Caco-2 (cell line): ENCODE measurements at places on chromosomes 1 and 21. TPM values are rescaled to one million over a fixed set of nuclear protein-coding genes. Genes with fewer than 3 reads are reported as not detected.

DNA sequence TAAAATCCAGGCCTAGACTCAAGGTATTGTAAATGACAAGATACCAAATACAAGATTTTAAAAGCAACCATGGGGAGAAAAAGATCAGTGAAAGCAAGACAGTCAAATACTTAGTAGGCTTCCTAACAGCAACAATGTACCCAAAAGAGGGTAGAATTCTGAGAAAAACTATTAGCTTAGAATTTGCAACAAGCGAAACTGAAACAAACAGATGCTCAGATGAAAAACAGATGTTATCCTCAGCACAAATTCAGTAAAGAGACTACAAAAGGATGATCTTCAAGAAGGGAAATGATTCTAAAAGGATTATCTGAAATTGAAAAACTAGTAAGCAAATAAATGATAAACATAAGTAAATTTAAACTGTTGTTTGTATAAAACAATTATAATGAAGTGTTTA is 40.0 kb downstream of the PDC start:
- no peak overlapping the region for H3K27ac ChIP-seq
- no peaks in the 10 kb centered on the region for H3K36me3 ChIP-seq
- H3K27me3 ChIP-seq = no peaks in the 10 kb centered on the region
- no peak for DNase-seq

- no peaks in the 10 kb centered on the region for H3K4me1 ChIP-seq
- H3K36me3 ChIP-seq = no peaks in the 10 kb centered on the region
- DNase-seq = no peak
- H3K27ac ChIP-seq = no peak overlapping the region
Measured at GRCh38 chr1:107198561-107198960, 57.7 kb downstream of the NTNG1 start.

GRCh38 chr1:219757890-219758289 is 145.0 kb upstream of the ZC3H11B start:
- no peaks in the 10 kb centered on the region for H3K4me1 ChIP-seq
- H3K36me3 ChIP-seq = no peaks in the 10 kb centered on the region
- H3K4me3 ChIP-seq = no peak overlapping the region
- DNase-seq = no peak
- no peak overlapping the region for H3K27ac ChIP-seq

GRCh38 chr1:93662481-93663207 is 19.0 kb downstream of the BCAR3 start:
- no peaks in the 10 kb centered on the region for H3K27me3 ChIP-seq
- no peak overlapping the region for H3K4me3 ChIP-seq
- peaks cover 39% of the 10 kb centered on the region for H3K4me1 ChIP-seq
- no peak for DNase-seq

Gene TSACC
- 2.8 and 3.9 TPM in 2 replicates for total RNA-seq

Gene PRXL2B
- 16.2 and 16.8 TPM in 2 replicates for total RNA-seq

DNA sequence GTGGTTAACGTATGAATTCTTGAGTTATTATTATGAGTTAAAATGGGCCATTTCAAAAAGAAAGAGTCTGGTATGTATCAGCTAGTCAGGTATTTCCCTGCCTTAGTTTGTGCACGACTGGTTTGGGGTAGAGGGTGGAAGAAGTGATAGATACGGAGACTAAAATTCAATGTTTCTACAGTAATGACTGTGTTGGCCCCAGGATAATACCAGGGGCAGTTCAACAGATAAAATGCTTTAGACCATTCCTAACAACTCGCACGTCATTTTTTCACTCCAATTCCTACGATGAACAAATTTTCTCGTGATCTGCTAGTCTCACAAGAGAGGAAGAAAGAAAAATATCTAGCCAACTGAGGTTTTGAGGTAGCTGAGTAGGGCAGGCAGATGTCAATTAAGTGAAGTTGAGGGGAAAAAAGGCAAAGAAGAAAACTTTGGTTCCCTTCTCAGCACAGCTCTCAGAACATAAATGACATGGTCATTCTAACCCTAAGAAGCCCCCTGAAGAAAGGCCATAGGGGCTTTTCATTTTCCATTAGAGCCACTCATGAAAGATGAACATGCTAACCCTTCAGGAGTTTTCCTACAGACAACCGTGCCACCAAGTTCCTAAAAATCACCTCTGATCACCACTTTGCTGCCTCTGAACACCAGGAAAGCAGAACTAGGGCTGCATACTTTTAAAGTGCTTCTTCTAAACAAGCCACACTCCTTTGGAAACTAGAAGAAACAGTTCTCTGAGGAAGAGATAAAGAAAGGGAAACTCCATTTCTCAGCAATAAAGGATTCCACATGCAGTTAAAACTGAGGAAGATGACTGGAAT is 5.6 kb downstream of the MCOLN2 start:
- no peak overlapping the region for H3K4me3 ChIP-seq
- DNase-seq = no peak
- H3K36me3 ChIP-seq = no peaks in the 10 kb centered on the region
- H3K4me1 ChIP-seq = no peaks in the 10 kb centered on the region
- no peaks in the 10 kb centered on the region for H3K27me3 ChIP-seq

Gene DSTYK
- total RNA-seq = 6.2 and 6.3 TPM in 2 replicates

DNA sequence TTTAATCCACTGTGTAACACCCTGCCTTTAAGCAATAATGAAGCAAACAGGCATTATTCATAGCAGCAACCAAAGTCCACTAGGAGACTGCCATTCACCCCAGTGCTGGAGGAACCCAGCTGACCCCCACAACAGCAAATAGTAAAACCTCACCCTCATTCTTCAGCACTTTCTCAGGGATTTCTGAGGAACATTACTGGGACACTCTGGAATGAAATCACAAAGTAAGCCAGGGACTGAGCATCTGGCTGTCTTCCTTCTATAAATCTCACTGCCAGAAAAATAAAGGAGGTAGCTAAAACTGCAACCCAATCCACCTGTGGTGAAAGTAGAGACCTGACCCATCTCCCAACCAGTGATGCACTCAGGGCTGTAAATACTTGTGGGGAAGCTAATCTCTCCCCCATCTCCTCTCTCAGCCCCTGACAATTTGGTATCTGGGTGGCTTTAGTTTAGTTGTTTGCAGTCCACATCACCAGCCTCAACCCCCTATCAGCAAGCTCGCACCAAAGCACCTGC is 47.1 kb downstream of the COL6A1 start:
- peaks cover 27% of the 10 kb centered on the region for H3K4me1 ChIP-seq
- no peaks in the 10 kb centered on the region for H3K27me3 ChIP-seq
- no peaks in the 10 kb centered on the region for H3K36me3 ChIP-seq
- no peak for DNase-seq
- H3K27ac ChIP-seq = no peak overlapping the region

DNA sequence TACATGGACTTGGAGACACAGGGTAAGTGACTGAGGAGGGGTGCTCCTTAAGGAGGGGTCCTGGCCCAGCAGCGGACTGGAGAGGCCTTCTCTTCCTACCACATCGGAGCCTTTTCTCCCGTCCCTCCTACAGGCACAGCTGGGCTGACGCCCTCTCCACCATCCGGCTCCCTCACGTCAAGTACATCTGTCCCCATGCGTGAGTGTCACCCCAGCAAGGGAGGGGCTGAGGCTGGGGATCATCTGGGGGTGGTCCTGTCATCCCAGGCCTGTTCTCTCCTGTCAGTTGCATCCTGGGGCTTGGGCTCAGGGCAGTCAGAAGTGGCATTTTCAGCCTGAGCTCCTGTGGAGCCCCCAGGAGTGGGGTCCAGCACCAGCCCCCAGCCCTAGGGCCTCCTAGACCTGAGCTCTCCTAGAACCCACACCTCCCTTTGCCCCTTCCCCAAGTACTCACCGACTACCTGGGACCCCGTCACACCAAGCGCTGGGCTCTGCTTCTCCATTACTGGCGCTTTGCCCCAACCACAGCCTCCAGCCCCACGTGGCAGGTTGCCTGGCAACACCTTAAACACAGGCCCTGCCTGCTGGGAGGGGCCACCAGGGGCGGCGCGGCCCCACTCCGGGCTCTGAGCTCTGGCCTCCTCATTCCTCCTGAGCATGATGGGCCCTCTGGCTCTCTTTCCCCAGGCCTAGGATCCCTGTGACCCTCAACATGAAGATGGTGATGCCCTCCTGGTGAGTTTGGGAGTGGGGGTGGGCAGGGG is 2.3 kb downstream of the LYPLA2 start:
- no peak for DNase-seq
- H3K4me3 ChIP-seq = no peak overlapping the region
- no peaks in the 10 kb centered on the region; the same call in 1 of the 2 replicates for H3K36me3 ChIP-seq
- H3K27me3 ChIP-seq = no peaks in the 10 kb centered on the region
- H3K4me1 ChIP-seq = peaks cover 9% of the 10 kb centered on the region

Gene SH3BGRL3
- 73.4 and 74.3 TPM in 2 replicates for total RNA-seq

DNA sequence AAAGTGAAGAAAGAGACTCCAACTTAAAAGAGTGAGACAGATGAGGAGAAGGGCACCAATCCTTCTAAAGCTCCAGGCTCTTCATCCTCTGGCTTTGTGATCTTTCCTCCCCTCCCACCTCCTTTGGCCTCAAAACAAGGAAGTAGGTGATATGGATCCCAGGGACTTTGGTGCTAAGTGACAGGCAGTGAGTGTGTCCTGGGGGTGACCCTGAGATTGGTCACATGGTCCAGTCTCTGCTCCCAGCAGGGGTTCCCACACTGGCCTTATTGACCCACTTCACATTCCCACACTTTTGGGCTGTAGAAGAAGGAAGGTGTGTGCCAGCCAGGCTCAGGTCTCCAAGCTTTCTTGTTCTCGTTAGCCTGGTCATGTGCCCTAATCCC is 401.2 kb upstream of the PROX1 start:
- DNase-seq = no peak
- peaks cover 30% of the 10 kb centered on the region for H3K4me1 ChIP-seq
- H3K27me3 ChIP-seq = no peaks in the 10 kb centered on the region

DNA sequence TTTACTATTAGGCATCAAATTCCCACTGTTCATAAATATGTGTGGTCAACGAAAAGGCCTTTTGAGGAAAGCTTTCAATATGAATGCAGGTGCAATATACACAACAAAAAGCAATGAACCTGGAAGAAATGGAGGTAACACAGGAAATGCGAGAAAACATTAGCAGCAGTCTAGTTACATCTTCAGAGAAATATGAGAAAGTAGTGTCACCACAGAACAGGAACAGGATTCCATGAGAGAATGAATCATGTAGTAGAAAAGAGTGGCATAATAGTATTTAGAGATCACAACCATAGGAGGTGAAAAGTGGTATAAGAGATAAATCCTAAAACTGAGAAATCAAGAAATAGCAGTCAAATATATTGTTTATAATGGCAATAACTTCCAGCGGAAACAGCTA is 103.7 kb downstream of the AK5 start:
- no peak for DNase-seq
- H3K4me1 ChIP-seq = no peaks in the 10 kb centered on the region
- no peaks in the 10 kb centered on the region for H3K36me3 ChIP-seq
- no peak overlapping the region for H3K4me3 ChIP-seq
- H3K27ac ChIP-seq = no peak overlapping the region
- H3K27me3 ChIP-seq = no peaks in the 10 kb centered on the region

- H3K4me3 ChIP-seq = no peak overlapping the region
- no peak for DNase-seq
- H3K4me1 ChIP-seq = peaks cover 9% of the 10 kb centered on the region
- H3K36me3 ChIP-seq = no peaks in the 10 kb centered on the region
- no peaks in the 10 kb centered on the region for H3K27me3 ChIP-seq
Measured at GRCh38 chr1:184761969-184762485, 7.4 kb upstream of the EDEM3 start.

DNA sequence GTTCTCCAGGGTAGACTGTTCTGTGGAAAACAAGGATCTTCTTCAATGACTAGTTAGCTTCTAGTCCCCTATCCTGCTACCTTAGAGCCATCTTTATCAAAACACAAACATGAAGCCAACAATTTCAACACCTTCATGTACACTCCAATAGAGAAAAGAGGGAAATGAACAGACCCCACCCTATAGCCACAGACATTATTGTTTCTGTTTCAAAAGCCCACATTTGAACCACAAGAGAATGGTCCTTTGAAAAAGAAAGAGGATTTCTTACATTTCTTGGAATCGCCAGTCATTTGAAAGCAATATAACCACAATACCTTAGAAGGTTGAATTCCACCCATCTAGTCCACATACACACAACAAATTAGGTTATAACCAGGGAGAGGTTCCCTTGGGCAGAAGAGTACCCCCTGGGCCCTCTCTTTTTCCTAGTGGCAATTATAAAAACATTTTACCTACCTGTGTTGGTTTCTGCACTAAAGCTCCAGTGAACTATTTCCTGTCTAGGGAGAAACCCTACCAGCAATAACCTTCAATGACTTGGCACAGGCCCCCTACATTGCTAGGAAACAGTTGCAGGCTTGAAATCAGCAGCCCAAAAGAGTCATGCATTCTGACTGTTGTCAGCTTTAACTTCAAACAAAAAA is 2.7 kb upstream of the LPGAT1 start:
- no peaks in the 10 kb centered on the region for H3K36me3 ChIP-seq
- DNase-seq = no peak
- no peak overlapping the region for H3K4me3 ChIP-seq
- no peaks in the 10 kb centered on the region for H3K4me1 ChIP-seq
- H3K27me3 ChIP-seq = no peaks in the 10 kb centered on the region
- no peak overlapping the region for H3K27ac ChIP-seq

DNA sequence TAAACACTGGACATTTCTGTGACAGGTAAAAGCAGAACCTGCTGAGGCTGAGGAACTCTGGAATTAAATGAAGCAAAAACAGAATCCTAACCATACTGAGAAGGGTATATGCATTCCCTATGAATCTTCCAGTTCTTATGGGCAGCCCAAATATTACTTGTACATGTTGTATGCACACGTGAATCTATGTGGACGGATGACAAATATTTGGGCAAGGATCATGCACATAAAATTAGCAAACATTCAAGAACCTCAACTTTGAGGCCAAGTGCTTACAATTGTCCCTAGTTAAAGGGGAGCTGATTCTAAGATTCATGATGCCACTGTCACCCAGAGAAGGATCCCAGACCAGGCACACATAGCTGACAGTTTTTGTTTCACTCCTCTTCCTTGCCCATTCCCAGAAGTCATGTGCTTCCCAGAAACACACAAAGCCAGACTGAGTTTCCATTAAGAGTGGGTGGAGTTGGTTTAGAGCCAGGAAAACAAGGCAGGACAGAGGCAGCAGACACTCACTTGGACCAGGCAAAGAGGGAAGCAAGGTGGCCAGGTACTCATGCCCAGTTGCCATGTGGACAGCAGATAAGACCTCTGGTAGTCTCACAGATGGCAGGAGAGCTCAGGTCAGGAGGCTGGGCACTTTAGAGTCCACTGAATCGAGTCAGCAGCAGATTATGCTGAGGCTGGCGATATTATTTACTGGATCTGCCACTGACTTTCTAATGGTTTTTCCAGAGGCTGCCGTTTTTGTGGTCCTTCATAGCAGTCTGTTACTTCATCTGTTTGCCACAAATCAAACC is 25.6 kb downstream of the AK2 start:
- H3K27ac ChIP-seq = no peak overlapping the region
- no peak overlapping the region for H3K4me3 ChIP-seq
- DNase-seq = no peak
- peaks cover 43% of the 10 kb centered on the region for H3K4me1 ChIP-seq
- no peaks in the 10 kb centered on the region for H3K36me3 ChIP-seq

Gene BCAR3
- total RNA-seq = 9.3 and 9.9 TPM in 2 replicates

GRCh38 chr1:62435231-62436038 is 1.4 kb upstream of the USP1 start:
- no peaks in the 10 kb centered on the region for H3K27me3 ChIP-seq
- no peaks in the 10 kb centered on the region; the same call in none of the 2 replicates for H3K4me1 ChIP-seq
- no peaks in the 10 kb centered on the region for H3K36me3 ChIP-seq
- peak overlapping the region; percentile 65 for H3K4me3 ChIP-seq
- H3K27ac ChIP-seq = peak overlapping the region; percentile 92

GRCh38 chr1:101122452-101123166 is 97.0 kb upstream of the DPH5 start:
- H3K27ac ChIP-seq = no peak overlapping the region
- no peaks in the 10 kb centered on the region for H3K27me3 ChIP-seq
- H3K4me3 ChIP-seq = no peak overlapping the region
- H3K36me3 ChIP-seq = no peaks in the 10 kb centered on the region

- no peaks in the 10 kb centered on the region for H3K36me3 ChIP-seq
- DNase-seq = no peak
- no peaks in the 10 kb centered on the region for H3K27me3 ChIP-seq
- no peaks in the 10 kb centered on the region for H3K4me1 ChIP-seq
Measured at GRCh38 chr1:14499312-14500040, 99.0 kb upstream of the KAZN start.
